ENCODE measurements at places on chromosomes 1 and 21.

DNA sequence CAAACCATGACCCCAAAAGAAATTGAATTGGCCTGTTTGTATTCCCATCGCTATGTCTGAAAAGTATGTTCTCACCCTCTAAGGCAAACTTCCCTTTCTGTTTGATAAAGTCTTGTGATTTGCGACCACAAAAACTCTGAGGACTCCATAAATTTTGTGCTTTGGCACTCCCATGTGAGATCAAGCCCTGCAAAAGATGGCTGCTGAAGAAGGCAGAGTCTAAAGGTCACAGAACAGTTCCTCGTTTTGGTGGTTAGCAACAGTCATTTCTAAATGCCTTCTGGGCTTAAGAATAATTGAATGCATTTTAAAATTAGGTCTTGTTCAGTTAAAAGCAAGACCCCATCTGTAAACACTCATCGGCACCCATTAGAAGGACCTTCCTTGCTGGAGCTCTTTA, 441.6 kb downstream of the OMA1 start:
- DNase-seq: no peak

GRCh38 chr1:98783821-98784220, 122.3 kb downstream of the SNX7 start:
- no peak for DNase-seq

- DNase-seq: no peak
Observed at GRCh38 chr1:210025870-210026269, 87.9 kb downstream of the SYT14 start.

- no peak for DNase-seq
Observed at GRCh38 chr1:3914911-3915310, 14.8 kb upstream of the C1orf174 start.

- no peak for DNase-seq
Observed at GRCh38 chr1:11518016-11518701, 39.2 kb downstream of the DISP3 start.

DNA sequence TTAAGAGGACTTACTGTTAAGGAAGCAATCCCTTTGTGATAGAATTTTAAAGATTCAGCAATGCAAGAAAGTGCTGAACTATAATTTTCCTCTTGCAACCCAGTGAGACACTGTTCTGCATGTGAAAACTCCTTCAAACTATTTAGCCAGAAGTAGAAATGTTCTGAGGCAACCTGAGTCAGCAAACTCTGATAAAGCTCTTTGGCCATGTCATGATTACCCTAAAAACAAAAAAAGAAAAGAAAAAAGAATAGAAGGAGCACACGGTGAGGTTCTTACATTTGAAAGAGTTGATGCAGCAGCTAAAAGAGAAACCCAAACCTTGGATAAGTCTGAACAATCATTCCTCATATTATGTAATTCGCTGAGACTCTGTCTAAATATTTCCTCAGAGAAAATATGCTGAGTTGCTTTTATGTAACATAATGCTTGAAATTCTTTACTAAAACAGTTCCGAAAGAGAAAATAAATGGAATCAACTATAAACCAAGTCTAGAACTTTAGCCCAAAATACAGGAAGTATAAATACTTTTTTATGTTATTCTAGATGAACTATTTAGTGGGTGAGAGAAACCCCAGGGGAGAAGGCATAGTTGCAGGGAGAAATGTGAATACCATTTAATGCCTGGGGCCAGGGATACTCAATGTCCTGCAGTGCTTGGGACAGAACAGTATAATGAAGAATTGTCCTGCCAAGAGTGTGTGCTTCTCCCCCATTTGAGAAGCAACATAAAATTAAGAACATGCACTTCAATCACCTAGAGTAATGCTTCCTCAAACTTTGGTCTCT, 60.0 kb downstream of the INTS7 start:
- DNase-seq: no peak

DNA sequence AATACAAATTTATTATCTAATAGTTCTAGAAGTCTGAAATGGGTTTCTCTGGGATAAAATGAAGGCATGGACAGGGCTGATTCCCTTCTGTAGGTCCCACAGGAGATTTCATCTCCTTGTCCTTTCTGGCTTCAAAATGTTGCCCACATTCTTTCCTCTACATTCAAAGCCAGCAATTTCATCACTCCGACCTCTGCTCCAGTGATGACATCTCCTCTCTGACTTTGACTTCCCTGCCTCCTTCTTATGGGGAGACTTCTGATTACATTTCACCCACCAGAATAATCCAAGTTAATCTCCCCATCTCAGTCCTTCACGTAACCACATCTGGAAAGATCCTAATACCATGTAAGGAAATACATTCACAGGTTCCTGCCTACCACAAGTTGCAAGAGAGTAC, 358.0 kb upstream of the C1orf87 start:
- DNase-seq: no peak

DNA sequence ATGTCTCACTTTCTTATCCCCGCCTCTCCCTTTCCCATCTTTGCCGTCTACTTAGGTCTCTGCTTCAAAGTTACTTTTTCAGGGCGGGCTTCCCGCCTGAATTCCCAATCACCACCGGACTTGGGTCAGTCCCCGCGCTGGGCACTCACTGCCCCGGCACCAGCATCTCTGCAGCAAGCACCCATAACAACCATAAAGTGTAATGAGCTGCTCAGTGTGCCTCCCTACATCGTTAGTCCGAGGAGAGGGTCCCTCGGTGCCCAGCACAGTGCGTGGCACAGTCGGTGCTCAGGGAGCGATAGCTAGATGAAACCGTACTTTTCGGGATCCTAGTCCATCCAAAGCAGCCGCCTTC, 633 bp upstream of the CTPS1 start:
- no peak for DNase-seq

DNA sequence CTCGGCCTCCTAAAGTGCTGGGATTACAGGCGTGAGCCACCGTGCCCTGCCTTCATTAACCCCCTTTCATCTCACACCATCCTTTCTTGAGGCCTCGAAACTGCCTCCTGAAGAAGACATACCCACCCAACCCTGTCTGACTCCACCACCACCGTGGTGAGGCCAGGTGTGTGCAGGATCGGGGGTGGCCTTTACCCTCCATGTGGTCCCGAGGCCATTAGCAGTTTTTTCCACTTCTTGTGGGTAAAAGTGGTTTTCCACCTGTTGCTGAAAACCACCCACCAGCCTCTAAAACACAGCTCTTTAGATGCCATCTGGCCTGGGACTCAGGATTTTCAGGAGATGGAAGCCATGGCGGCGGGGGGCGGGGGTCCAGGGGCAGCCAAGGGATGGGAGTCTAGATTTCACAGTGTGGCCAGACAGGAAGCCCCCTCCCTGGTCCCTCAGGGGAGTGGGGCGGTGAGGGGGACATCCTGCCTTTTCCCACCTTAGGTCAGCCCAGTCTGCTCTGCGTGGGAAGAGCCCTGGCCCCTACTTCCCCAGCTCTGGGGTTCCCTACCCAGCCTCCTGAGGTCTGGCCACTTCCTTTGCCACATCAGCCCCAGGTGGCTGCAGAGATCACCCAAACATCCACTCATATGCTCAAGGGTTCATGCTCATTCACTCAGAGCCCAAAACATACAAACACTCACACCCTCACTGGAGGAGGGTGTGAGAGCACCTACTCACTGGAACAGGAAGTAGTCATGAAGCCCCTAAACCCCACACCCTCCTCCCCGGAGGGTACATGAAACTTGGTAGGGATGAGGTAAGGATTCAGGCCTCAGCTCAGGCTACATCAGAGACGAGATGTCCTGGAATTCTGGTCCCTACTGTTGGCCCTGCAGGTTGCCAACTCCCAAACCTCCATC, 2.3 kb downstream of the FGR start:
- DNase-seq: no peak

GRCh38 chr1:83828456-83828855, 170.5 kb downstream of the TTLL7 start:
- DNase-seq: no peak

DNA sequence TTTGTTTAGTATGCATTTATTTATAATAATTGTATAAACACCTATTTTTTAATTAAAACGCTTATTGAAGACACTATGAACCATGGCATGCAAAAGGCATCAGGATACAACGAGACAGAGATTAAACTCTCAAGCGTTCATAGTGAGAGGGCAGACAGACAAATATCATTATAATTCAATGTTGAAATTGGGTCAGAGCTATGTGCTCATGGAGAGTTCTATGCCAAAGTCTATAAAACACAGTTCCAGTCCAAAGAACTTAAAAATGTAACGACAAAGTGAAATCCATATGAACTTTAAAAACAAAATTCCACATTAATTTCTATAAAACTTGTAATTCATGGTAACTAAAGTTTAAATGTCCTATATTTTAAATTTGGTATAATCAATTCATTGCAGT, 724.0 kb downstream of the LTN1 start:
- no peak for DNase-seq

DNA sequence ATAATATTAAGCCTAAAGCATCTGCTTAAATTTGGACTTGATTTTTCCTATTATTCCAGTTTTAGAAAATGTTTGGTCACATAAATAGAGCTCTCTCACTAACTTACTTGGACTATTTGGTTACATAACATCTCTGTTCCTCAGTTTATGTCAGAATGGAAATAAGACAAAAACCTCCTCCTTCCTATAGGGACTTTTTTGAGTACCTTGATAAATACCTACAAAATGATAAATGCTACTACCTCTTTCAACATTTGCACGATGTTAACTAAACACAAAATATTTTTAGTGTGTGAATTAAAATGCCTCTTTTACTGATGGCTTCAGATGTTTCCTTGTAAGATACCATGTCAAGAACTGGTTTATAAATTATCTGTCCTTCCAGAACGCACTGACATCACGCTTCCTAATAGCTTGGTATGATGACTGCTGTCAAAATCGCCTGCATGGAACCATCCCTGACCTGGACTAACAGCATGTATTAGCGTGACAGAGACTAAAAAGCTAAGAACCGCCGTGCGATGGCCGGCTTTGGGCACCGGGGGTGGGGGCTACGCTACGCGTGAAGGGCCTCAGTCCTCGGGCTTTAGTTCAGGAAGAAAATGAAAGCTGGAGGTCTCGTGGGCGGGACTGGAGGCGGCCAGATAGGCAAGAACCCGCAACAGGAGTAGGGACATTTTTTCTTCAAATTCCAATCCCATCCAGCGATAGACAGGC, 133.2 kb upstream of the BARHL2 start:
- DNase-seq: no peak

GRCh38 chr1:50700621-50701020, 259.4 kb downstream of the FAF1 start:
- DNase-seq: no peak

- DNase-seq: no peak
Observed at GRCh38 chr1:77583483-77583882, 99.0 kb downstream of the ZZZ3 start.

GRCh38 chr1:64979358-64979757, 13.0 kb upstream of the JAK1 start:
- DNase-seq: no peak

- DNase-seq: no peak
Observed at GRCh38 chr1:214617246-214617645, 14.3 kb downstream of the CENPF start.

- no peak for DNase-seq
Observed at GRCh38 chr1:201088395-201088794, 23.8 kb downstream of the CACNA1S start.

DNA sequence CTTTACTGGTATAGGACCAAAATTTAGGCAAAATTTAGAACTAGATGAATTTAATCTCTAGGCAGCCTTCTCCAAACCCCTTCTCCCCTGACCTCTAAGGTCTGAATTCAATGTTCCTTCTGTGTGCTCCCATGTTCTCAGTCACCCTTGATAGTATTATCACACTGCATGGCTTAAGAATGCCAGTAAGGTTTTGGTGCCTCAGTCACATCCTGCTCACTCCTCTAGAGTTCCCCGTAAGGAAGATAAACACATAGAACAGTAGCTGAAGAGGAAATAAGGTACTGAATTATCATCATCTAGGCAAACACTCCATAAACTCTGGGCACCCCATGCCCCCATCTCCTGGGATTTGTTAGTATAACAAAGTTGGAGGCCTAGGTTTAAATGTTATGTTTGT, 18.2 kb downstream of the PRRX1 start:
- DNase-seq: no peak

- no peak for DNase-seq
Observed at GRCh38 chr21:38042246-38042645, 126.0 kb upstream of the KCNJ6 start.

DNA sequence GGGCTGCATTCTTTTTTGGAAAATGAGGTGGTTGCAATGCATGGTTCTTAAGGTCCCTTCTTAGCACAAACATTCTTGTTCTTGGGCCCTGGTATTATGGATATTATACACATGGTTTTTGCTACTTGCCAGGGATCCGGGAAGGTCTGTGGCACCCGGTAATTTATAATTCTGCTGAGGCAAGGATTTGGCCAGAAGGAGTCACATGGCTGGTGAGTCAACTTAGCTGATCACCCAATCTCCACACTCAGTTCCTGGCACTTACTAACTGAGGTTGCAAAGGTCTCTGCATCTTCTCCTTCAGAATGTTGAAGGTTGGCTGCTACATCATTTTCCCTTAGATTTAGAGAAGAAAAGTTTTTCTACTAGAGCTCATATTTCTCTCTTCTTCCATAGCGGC, 112.5 kb downstream of the ROR1 start:
- no peak for DNase-seq

DNA sequence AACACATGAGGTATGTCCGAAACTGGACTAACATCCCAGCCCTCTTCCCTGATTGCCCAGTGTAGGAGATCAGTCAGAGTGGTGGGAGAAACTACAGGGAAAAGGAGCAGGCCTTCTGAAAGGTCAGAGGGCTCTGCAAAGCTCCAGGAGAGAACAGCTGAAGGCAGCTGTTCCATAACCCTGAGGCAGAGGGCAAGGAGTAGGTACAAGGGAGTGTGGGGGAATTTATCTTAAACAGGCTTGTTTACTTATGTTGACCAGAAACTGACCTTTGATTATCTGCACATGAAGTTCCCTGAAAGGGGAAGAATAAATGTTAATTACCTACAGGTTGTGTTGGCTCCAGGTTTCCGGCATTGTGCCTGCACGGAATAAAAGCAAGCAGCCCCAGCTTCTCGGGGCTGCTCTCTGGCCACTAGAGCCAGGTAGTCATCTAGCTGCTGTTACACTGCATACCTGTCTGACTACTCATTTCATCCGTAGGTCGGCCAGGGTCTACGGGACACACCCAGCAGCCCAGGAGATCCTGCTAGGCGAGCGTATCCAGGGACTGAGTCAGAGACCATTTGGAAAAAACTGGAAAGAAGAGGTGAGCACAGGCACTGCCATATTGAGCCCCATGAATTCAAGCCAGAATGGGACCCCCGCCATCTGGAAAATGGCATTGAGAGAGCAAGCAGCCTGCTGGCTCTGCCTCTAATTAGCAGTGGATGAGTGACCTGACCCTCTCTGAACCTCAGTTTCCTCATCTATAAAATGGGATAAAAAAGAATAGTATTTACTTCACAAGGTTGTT, 14.9 kb upstream of the PAQR7 start:
- DNase-seq: no peak

- DNase-seq: no peak
Observed at GRCh38 chr1:28074892-28075511, 13.4 kb downstream of the EYA3 start.

DNA sequence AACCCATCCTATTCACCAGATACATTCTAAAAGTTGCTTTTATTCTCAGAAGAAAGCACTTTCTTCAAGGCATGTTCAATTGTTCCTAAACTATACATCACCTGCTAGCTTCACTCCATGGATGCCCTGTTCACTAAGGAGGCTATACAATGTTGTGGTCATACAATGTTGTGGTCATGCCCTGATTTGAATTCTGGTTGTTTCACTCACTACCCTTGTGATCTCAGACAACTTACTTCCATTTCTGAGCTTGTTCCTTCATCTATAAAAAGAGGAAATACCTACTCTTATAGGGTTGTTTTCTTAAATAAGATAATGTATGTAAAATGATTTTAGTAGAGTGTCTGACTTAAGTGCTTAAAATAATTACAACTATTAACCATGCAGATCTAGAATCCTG, 19.7 kb downstream of the EDEM3 start:
- DNase-seq: no peak
